ENCODE measurements at places on chromosomes 4 and X.

DNA sequence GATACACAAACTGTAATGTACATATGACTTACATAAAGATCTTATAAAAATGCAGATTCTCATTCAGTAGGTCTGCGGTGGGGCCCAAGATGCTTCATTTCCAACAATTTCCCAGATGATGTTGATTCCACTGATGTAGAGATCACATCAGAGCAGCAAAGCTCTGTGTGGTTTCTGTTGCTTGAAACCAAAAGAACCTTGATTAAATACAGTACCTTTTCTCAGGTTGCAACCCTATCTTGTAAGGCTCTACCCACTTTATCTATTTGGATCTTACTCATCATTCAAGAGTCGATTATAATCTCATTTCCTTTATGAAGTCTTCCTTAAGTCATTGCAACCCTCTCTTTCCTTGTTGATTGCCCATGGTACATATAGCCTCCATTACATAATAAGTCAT is 816.8 kb downstream of the RPA4 start:
- no peak for DNase-seq

DNA sequence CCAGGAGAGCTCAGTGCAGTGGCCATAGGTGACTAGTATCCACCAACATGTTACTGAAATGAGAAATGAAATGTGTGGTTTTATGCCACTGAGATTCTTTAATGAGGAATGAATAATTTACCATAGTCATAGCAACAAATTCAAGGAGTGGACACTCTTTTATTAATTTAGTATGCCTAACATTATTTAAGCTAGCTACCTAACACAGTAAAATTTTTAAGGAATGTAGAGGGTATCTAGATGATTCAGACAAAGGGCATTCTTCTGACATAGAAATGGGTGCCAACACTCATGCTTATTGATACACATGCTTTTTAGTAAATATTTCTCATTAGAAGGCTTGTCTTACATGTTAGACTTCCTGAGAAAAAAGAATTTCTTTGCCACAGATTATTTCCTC is 33.3 kb upstream of the SULT1B1 start:
- DNase-seq = no peak

DNA sequence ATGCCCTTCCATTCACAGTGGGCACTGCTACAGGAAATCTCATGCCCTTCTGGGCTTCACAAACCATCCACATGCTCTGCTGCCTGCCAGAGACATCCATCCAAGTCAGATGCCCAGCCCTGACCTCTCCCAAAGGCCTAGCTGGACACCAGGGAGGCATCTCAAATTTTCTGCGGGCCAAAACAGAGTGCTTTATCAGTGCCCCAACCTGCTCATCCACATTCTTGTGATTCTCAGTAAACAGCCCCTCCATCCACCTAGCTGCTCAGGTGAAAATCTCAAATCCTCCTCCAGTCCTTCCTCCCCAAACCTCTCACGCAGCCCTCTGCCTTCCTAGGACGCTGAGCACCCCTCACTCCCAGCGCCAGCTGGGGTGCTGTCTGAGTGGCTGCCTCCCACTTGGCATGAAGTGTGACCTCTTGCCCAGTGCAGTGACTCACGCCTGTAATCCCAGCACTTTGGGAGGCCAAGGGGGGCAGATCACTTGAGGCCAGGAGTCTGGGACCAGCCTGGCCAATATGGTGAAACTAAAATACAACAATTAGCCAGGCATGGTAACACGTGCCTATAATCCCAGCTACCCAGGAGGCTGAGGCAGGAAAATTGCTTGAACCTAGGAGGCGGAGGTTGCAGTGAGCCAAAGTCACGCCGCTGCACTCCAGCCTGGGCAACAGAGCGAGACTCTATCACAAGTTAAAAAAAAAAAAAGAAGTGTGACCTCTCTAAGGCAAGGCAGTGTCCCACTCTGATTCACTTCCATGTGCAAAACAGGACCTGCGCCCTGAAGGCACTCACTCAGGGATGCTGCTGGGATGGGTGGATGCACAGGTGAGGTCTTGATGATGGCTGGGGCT is 1.7 kb upstream of the AFAP1 start:
- DNase-seq = no peak

- no peak for DNase-seq
Measured at GRCh38 chr4:176321589-176321988, 1.8 kb downstream of the SPCS3 start.

DNA sequence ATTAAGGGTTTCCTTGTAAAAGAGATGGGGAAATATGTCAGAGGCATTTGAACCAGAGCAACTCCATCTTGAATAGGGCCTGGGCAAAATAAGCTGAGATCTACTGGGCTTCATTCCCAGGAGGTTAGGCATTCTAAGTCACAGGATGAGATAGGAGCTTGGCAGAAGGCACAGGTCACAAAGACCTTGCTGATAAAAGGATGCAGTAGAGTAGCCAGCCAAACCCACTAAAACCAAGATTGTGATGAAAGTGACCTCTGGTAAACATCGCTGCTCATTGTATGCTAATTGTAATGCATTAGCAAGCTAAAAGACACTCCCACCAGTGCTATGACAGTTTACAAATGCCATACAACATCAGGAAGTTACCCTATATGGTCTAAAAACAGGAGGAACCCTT is 1390.3 kb downstream of the RAPGEF2 start:
- DNase-seq = no peak

GRCh38 chr4:53374777-53375258 is 2.6 kb upstream of the FIP1L1 start:
- DNase-seq = no peak

DNA sequence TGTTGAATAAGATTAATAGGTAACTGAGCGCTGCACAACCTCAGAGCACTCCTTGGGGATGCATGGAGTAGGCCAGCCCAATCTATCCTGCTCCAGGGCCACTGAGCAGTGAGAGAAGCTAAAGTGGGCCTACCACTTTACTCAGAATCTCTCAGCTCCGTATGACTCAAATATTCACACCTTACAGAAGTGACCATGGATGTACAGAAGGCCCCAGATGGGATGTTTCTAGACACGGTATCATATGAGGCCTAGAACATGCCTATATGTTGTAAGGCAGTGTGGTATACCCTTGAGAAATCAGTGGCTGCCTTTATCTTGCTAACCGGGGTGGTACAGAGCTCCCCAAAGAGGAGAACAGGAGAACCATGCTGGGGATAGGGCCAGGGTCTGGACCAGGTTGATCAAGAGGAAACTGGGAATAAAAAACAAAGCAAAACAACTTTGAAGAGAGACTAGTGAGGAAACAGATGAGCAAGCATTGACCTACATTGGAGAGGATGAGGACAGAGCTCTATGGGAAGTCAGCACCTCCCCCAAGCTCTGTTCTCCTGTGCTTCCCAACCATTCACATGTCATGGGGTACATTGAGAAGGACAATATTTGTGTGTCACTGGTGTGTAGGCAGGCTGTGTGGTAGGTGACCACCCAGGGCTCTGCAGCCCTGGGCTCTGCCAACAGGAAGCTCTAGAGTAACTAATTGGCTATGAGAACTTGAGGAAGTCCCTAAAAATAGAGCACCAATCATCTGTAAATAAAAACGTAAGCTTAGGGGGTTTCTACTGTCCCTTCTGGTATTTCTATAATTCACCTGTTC is 31.4 kb downstream of the HOPX start:
- no peak for DNase-seq

GRCh38 chr4:55352726-55353125 is 6.7 kb downstream of the SRD5A3 start:
- no peak for DNase-seq

- DNase-seq = no peak
Measured at GRCh38 chr4:165167650-165168049, 39.7 kb upstream of the KLHL2 start.

DNA sequence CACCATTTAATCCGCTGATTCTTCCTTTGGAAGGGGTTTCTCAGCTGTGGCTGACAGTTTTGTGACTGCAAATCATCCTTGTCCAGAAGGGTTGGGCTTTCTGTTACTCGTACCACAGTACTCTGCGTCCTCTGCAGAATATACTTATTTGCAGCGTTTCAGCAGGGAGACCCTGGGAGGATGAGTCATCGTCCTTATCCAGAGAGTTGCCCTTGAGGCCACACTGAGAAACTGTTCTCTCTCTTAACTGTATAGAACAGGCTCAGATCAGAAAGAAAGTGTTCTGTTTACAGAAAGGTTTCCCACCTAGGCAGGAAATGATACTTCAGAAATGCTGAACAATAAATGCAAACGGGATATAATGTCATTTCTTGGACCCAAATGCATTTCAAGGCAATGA is 47.8 kb upstream of the DDX53 start:
- no peak for DNase-seq

- no peak for DNase-seq
Measured at GRCh38 chr4:112857461-112857860, 192.0 kb upstream of the ANK2 start.

GRCh38 chrX:3252744-3253143 is 93.7 kb downstream of the MXRA5 start:
- no peak for DNase-seq

DNA sequence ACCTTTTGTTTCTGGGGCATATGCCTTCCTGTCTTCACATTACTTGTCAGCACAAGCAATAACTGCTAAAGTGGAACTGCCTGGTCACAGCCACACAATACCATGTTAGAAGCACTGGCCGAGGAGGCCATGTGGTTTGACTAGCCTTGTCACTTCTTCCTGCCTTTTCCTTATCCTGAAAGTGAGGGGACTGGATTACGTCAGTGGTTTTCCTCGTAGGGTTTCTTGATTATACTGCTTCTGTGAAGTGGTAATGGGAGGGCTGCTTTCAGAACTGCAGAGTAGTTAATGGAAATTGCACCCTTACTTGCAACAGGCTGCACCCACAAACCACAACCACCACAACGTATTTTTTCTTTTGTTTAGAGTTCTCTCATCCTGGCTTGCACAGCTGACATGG is 26.6 kb downstream of the ZRSR2 start:
- no peak for DNase-seq

DNA sequence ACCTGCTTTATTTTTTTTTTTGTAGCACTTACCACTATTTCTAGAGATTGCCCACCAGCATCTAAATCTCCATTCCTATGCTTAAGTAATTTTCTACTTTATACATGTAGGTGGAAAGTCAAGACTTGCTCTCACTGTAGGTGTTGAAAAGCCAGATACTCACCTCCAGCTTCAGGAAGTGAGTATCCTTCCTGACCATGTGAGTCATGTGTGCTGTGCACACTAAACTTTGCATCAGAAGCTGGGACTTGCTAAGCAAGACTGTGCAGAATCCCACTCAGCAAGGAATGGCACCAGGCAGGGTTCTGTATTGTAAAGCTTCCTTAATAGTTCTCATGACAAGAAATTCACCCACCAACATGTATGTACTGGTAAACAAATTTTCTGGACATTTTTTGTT is 151.8 kb downstream of the POU4F2 start:
- DNase-seq = no peak

Data from activated naive CD8-positive, alpha-beta T cell treated with anti-CD3 and anti-CD28 coated beads, Interleukin-2, amount 50 U/mL, for 16 hours (primary cell).